H7 (cell line): ENCODE measurements at places on chromosomes 1 and 21.

- DNase-seq, result no peak
These were observed 19.0 kb upstream of the DUSP10 start for GRCh38 chr1:221760911-221761310.

- peak; percentile 61 for DNase-seq
These were observed 29.8 kb downstream of the GPA33 start for GRCh38 chr1:167060141-167061072.

DNA sequence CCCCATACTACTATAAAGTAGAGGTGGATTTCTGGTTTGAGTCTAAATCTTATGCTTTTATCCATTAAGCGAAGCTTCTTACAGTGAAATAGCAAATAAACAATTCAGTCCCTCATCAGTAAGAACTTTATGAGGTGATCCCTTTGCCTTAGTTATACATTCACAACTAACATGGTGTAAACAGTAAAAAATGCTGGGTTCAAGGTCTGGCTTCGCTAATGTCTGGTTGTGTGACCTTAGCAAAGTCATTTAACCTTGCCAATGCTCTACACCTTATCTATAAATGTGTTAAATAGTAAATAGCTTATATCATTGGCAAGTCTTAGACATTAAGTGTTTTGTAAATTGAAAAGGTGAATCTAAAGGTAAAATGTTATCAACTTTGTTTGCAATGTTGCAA, 475.4 kb downstream of the LMO4 start:
- no peak for DNase-seq

GRCh38 chr1:192067360-192067759, 90.9 kb upstream of the RGS18 start:
- no peak for DNase-seq

GRCh38 chr1:156149374-156150332, 3.7 kb upstream of the SEMA4A start:
- peak; percentile 95 for DNase-seq

- DNase-seq, result no peak
These were observed 103.2 kb upstream of the DYNLT5 start for GRCh38 chr1:66648901-66649595.

DNA sequence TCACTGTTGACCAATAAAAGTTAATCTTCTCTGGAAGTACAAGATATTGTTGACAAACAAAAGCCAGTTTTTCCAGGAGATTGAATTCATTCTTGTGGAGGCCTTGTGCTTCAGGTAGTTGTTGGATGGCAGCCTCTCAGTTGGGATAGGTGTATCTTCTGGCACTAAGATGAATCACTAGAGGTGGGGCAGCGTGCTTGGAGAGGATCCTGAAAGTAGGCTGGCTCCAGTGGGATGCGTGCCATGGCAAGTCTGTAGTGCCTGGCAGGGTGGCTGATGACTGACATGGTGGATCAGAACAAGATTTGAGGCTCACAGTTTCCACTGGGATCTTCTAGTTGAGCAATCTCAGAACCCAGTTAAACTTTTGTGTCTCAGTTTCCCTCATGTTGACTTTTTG, 2.4 kb downstream of the VPS13D start:
- DNase-seq, result no peak
